ENCODE measurements at places on chromosomes 4 and X.

GRCh38 chr4:5084911-5085475, 33.7 kb downstream of the STK32B start:
- peak; percentile 1 for DNase-seq

DNA sequence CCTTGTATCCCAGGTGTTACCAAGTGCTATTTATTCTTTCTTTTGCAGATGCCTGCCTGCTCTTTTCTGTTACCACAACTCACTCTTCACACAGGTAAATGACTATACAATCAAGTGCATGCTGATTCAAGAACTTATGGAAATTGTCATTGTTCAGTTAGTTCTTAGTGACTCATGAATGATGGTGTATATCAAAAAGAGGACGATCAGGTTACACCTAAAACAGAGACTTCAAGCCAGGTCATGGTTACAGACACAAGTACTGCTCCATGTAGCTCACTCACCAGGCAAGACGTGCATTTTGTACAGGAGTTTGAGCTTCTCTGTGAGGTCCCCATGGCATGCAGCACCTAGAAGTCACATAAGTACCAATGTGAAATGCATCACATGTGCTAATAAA, 59.3 kb upstream of the UCP1 start:
- no peak for DNase-seq

GRCh38 chr4:2667428-2667827, 88.7 kb downstream of the TNIP2 start:
- DNase-seq: no peak

GRCh38 chr4:108361886-108362285, 193.2 kb upstream of the LEF1 start:
- DNase-seq: peak; percentile 35

DNA sequence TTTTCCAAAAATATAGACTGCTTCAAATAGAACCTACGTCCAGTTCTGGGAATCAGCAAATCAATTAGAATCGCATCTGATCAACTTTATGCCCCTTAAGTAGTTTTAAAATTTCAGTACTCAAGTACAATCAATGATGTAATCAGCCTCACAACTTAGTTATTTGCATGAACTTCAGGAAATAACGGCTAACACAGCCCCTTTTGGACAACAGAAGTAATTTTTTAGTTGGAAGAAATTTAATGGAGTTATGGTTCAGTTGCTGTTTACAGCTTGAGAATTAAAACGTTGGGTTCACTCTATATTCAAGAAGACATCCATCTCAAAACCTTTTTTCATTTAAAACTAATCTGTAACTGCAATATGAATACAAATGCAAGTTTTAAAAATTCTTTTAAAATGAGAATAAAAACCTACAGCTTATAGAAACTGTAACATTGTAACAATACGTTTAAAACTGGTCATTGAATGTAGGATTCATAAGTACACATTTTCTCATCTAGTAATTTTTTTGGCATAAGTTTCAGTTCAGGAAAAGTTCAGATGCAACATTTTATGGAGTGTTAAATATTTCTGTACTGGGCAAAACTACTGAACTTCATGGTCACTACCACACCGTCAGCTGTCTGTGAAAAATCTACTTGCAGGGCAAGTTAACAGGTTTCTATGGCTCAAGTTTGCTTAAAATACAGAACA, 956 bp downstream of the TAPT1 start:
- peak; percentile 57 for DNase-seq

GRCh38 chr4:94889523-94889922, 131.8 kb downstream of the BMPR1B start:
- no peak for DNase-seq

DNA sequence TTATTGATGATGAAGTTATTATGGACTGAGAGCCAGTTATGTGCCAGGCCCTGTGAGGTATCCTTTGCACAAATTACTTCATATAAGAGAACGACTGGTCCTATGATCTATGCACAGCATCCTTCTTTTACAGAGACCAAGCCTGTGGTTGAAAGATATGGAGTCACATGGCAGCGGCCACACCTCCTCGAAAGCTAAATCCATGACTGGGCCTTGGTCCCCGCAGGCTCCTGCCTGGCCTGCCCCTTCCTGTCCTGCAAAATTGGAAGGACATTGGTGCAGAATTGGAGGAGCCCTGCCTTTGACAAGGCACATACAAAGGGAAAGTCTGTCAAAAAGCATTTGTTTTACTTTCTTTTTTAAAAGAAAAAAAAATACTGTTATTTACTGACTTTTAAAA, 18.3 kb downstream of the SORBS2 start:
- no peak for DNase-seq

- no peak for DNase-seq
Observed at GRCh38 chrX:580030-580429, 50.6 kb upstream of the SHOX start.

DNA sequence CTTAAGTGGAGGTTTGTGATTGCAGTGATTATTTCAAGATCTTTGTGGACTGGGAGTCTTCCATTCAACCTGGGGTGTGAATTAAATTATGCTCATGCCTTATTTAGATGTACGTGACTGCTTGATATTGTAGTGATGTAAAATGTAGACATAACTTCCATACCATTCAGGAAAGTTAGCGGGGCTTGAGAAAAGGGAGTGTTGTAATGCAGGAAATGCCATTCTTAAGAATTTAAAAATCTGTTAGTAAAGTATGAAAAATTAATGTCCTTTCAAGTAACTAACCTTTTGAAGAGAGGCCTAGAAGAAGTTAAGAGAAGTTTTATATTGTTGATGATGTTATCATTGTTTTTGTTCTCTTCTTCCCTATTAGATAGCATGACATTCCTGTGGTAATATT, 318.2 kb downstream of the CCSER1 start:
- DNase-seq: no peak

GRCh38 chrX:137575596-137576255, 9.8 kb downstream of the ZIC3 start:
- DNase-seq: no peak

DNA sequence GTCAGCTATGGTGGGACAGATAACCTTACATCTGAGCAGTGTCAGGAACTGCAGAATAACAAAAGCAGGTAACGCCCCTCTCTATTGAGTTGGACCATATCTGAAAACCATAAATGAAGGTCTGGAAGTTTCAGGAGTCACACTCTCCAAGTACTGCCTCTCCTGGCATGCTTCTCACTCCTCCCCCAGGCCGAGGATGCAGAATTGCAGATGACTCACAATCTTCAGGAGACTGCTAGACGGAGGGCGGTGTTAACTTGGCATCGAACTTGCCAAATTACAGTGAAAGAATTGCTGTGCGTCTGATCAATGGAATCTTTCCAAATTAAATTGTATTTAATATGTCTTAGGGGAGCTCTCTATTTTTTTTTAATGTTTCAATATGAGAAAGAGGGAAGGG, 67.1 kb upstream of the TRIM2 start:
- peak; percentile 85 for DNase-seq

- no peak for DNase-seq
Observed at GRCh38 chr4:160810941-160811340, 1352.9 kb downstream of the FSTL5 start.

- DNase-seq: peak; percentile 92
Observed at GRCh38 chrX:136214551-136214950, 36.6 kb downstream of the MAP7D3 start.

- DNase-seq: peak; percentile 37
Observed at GRCh38 chr4:25925486-25926201, 11.6 kb downstream of the SMIM20 start.

DNA sequence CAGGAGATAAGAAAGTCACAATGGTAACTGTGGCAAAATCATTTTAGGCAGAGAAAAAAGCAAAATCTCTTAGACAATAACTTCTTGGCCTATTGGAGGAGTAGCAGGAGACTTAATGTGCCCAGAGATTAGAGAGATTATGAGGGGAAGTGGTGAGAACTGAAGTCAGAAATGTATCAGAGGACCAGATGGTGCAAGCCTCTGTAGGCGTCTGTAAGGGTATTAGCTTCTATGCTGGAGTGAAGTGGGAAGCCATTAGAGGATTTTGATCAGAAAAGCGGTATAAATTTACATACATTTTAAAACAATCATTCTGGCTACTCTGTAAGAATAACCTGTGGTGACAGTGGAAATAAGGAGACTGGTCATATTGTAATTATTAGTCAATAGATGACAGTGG, 236.7 kb downstream of the FAT4 start:
- no peak for DNase-seq

- no peak for DNase-seq
Observed at GRCh38 chr4:121130326-121130660, 33.8 kb downstream of the TNIP3 start.

DNA sequence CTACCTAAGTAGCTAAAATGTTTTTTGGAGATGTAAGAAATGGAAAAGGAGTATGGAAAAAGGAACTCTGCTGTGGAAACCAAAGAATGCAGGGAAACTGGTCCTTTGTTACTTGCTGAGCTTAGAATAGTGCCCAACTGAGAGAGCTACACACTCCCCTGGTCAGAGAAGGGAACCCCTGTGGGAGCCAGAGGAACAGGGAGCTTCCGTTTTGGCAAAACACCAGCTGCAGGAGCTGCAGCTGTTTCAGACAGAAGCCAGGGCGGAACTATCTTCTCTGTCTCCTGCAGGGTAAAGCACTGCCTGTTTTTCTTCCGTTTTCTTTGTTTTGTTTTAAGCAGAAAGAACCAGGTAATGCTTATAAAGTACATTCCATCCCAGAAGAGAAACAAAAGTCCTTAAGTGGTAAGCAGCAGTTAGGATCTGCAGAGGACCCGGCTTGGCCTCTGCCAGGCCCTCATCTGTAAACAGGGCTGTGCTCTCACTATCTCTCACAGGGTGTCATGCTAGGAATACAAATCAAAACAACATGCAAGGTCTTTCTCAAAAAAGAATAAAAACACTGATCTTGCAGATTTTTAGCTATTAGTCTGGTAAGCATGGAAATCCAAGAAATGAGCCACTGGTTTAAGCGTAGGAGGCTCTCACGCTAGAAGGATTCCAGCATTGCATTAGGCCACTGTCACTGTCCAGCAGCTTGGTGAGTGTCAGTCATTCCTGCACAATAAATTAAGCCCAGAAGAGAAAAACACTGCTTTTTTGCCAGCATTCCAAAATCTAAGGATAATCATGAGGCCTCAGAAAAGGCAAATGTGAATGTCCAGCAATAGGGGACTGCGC, 76.1 kb downstream of the CHST7 start:
- no peak for DNase-seq

DNA sequence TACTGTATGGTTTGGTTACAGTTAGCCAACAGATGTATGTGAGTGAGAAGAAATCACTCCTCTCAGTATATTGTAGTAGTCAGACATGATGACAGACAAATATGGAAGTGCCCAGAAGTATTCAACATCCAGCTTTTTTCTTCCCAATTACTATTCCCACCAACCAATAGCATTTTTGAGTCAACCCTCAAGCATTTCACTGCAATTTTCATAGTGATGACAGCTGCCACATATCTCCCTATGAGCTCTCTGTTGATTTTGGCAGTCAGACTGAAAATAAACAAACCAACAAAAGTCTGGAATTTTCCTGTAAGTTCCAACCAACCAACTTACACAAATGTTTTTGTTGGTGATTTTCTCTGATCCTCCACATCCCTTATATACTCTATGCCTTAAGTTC, 8.2 kb upstream of the TRAM1L1 start:
- no peak for DNase-seq

DNA sequence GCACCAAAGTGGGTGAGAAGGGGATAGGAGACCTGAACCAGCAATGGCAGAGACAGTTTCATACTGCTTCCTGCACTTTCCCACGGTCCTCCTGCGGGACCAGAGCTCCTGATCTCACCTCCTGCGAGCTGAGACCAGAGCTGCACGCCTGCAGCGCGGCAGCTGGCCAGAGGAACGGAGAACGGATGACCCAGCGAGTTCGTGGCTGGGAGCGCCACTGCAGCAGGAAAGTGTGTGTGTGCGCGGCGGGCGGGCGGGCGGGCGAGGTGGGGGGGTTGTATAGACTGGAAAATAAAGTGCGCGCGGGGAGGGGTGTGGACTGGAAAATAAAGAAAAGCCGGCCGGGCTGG, 16.5 kb downstream of the MCF2 start:
- DNase-seq: peak; percentile 9

- DNase-seq: peak; percentile 9
Observed at GRCh38 chrX:84156821-84157220, 31.2 kb downstream of the RPS6KA6 start.

GRCh38 chr4:91123742-91124141, 996.5 kb downstream of the CCSER1 start:
- no peak for DNase-seq

DNA sequence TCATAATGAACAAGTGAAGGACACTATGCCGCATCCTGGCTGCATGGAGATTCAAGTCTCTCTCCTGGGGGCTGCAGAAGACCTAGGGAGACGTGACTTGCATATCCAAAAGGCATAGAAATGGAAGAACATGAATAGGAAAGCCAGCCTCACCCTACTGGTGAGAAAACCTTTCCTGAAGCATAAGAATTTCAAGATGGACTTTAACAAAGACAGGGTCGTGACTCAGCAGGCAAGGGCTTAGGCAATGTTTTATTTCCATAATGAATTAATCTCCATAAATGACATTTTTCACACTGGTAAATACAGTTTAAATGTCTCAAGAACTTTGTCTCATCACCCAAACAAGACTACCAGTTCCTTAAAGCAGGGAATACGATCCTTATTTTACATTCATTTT, 78.9 kb downstream of the RFC1 start:
- DNase-seq: no peak

Data from ELR (cell line).